ENCODE measurements at places on chromosomes 4 and X.

GRCh38 chrX:5632061-5632614 lies 596.5 kb downstream of the NLGN4X start:
- DNase-seq = no peak

- no peak for DNase-seq
These were observed 103.2 kb downstream of the ENPP6 start for GRCh38 chr4:184114431-184114830.

GRCh38 chr4:21849077-21849476 lies 99.5 kb downstream of the KCNIP4 start:
- no peak for DNase-seq

DNA sequence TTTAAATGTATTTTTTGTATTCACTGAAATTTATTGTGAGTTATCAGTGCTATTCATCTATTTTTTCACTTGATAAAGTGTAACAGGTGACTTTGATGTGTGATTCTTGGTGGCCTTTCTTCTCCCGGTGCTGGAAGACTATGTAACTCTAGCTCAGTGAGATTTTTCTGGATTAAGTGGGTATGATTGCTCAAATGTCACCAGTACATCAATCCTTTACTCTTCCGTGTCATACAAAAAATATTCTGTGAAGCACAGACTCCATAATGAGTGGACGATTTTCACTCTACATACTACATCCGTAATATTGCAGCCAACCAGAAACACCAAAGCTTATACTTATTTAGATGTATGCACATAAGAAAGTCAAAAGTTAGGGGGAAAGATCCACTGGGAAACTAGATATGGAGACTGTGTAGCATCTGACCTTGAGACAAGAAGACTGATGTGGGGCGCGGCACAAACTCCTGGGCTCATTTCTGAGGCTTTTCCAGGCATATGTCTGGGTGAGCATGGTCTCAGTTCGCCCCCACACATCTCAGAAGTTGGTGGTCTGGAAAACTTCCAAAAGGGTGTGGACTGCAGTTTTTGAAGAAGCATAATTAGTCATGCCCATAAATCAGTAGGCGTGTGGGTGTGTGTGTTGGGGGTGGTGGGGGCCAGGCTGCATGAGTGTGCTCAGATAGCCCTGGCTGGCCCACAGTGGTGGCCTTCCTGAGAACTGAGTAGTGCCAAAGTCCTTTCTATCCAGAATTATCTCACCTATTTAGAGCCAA lies 53.9 kb upstream of the TENM3 start:
- no peak for DNase-seq

- DNase-seq = no peak
These were observed 193.0 kb upstream of the C1QTNF7 start for GRCh38 chr4:15234856-15235126.

- DNase-seq = peak; percentile 7
These were observed 134.7 kb downstream of the PALLD start for GRCh38 chr4:168631241-168632162.

DNA sequence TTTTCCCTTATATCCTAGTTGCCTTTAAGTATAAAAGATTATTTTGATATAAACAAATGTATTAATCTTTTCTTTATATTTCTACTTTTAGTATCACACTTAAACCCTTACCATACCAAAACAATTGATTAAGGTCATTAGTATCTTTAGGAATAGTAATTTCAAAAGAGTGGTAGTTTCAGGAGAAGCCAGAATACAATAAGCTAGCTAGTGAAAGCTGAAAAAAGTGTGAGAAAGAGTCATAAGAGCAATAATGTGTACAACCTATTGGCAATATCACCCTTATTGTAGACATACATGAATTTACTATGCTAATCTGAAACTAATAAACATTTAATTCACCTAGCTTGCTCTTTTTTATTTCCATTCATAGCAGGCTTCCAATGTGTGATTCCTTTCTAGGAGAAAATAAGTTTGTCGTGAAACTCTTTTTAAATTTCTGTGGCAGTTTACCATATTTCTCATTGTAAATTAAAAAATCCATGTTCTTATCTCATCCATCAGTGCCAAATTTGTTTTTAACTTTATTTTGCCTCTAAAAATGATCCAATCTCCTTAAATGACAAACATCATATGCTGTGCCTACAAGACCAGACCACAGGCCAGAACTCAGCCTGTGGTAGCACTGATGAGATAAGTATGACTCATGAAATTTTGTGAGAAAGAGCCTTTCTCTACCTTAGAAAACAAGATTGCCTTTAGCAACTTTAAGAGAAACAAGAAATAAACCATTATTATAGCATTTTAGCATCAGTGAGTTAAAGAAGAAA lies 8.1 kb downstream of the NEK1 start:
- no peak for DNase-seq

GRCh38 chrX:150954951-150955350 lies 28.2 kb upstream of the HMGB3 start:
- DNase-seq = no peak

DNA sequence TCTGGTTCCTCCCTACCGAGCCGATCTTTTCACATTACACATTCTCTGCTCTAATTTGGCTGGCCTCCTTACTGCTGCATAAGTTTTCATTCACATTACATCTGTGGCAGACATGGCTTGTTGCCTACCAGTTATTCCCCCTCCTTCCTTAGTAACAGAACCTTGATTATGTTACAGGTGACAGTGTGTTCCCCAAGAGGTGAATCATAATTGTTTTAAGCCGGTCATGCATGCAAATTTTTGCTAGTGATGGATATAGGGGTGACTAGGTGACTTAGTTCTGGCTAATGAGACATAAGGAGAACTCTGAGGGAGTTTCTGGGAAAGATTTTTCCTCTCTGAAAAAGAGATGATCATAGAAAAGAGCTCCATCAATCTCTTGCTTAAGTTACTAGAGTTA lies 8.4 kb upstream of the LAMP2 start:
- DNase-seq = no peak

DNA sequence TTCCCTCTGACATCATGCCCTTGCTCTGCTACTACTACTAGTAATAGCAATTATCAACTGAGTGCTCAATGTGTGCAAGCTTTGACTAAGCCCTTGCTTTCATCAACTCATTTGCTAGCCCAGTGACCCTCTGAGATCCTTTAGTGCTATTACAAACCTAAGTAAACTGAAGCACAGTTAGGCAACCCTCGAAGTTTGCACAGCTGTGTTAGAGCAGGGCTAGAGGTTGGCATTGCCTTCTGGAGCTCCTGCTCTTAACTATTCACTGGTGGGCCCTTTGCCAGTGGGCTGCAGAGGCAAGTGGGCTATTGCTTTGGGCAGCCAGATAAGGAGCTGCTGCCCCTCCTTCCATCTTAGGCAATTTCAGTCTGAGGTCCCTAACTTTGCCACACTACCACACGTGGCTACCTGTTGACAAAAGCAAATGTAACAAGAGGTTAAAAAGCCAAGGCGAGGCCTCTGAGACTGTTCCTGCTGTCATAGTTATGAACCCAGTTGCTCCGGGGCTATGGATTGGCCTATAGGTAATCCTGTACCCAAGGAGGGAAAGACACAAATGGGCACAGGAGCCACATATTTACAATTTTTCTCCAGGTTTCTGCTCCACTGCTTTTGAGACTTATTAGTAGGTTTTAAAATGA lies 41.5 kb upstream of the ANKRD50 start:
- no peak for DNase-seq

- no peak for DNase-seq
These were observed 36.0 kb downstream of the PLAC1 start for GRCh38 chrX:134622056-134622812.

DNA sequence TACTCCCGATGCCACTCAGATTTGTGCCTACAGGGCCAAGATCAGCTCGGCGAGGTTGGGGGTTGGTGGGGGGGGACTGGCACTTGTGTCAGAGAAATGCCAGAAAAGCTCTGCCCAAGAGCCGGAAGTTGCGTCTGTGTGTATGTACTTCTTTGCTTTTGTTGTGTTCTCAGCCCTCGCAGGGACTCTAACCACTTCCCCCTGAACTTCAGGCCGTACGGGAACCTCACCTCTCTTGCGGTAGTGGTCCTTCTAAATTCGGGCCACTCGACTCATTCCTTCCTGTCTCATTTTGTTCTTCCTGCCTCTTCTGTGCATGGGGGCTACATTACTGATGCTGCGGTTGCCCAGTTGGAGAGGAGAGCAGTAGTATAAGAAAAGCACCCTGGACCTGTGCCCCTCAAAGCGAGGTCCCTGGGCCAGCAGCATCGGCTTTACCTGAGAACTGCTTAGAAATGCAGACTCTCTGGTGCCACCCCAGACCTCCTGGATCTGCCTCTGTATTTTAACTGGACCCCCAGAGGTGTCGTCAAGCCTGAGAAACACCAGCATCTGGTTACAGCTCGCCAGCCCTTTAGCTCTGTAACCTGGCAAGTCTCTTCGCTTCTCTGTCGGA lies 146.3 kb upstream of the RPS6KA3 start:
- no peak for DNase-seq

DNA sequence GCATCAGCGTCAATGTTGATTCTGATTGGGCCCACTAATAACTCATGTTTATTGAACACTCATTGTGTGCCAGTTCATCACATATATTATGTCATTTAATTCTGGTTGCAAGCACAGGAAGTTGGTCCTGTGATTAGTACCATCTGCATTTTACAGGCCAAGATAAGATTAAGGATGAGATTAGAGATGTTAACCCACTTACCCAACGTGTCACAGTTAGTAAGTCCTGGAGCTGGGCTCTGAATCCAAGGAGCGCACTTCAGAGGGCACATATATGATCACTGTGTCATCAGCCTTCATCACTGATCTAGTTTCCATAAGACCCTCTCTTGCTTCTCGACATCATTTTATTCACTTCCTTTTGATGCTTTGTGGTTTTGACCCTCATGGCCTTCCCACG lies 205.3 kb upstream of the ANXA3 start:
- no peak for DNase-seq

GRCh38 chrX:119721487-119721886 lies 28.5 kb upstream of the SEPTIN6 start:
- DNase-seq = no peak

DNA sequence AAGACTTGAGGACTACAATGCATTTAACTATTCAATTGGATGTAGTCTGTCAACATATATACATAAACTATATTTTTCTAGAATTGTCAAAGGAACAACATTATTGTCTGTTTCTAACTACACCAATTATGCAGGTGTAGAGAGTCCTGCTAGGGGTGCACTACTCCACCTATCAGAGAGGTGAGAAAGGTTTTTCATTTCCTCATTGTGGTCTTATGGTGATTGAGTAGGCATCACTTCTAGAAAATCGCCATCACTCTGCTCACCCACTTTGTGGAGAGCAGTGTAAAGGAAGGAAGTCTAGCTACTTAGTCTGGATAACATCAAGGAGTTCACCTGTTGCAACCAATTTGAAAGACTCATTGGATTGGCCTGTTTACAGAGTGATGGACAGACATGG lies 4.4 kb upstream of the ADH1C start:
- DNase-seq = no peak

DNA sequence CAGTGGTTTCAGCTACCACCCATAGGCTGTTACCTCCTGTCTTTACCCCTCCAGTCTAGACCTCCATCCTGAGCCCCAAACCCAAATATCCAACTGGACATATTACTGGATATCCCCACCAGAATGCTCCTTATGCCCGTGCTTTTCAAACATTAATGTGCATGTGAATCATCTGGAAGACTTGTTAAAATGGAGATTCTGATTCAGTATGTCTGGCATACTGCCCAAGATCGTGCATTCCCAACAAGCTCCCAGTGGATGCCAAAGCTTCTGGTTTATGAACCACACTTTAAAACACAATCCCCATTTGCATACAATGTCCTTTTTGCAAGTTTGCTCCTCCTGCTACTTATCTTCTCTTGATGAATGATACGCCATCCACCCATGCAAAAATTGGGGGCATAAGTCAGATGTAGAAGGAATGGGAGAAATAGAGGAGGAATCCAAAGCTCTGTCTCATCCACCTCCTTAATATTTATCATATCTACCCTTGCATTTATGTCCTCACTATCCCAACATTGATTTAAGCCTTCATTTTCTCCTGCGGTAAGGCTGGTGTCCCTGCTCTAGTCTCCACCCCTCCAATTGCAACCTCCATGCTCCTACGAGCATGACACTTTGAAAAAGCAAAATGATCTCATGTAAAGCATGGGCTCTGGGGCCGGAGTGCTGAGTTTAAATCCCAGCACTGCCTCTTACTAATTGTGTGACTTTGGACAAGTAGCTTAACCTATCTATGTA lies 7.4 kb upstream of the PGRMC1 start:
- no peak for DNase-seq

- no peak for DNase-seq
These were observed 13.7 kb downstream of the SCD5 start for GRCh38 chr4:82784681-82785610.

DNA sequence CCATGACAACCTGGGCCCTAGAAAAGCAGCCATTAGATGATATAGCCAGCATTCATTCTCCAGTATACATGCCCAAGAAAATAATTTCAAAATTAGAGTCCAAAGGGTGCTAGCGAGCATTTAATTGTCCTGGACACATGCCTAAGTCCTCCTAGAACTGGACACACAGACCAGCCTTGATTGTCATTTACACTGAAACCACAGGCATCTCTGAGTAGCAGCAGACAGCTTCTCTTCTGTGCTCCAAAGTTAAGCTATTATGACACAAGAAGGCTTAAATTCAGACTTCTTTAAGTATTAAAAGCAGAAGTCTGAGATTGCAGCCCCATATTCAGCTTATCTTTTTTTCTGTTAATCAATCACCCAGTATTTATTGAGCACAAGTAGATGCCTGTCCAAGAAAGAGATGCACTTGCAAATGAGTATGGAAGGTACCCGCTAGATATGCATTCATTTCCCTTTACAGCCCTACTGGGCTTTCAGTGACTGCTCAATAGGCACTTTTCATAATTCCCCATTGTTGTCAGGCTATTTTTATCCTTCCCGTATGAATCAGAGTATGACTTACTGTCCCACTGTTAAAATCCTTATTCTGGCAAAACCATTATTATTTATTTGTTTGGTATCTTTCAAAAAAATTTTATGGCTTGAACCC lies 374.1 kb downstream of the FBXW7 start:
- DNase-seq = no peak

DNA sequence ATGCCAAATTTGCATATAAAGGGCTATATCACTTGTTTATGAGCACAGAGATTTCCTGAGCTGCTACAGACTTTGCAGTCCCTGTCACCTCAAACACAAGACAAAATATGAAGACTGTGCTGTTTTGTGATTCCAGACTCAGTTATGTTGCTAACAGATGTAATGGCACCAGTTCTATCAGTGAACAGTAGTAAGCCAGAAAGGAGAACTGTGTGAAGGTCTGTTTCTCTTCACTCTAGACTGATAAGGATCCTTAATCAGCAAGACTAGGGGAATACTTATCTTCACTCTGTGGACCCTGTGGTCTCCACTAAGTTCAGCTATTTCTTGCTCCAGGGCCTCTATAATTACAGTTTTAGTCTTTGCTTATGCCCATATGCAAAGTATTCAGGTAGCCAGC lies 82.7 kb downstream of the ANXA5 start:
- DNase-seq = no peak

DNA sequence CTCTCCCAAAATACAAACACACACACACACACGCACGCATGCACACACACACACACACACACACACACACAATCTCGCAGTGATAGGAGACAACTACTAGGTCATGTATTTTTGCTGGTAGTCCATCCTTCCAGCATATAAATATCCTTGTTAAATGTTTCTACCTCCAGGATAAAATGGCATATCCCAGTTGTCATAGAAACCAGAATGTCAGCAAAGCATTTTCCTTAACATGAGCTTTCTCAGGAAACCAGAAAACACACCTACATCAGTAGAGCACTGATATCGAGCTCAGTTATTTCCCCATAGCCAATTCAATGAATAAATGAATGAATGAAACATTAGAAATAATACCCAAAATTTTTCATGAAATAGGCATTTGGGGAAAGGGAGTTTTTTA lies 115.7 kb downstream of the PWWP3B start:
- no peak for DNase-seq
